Esophagus (tissue), 2 donors: ENCODE measurements at places on chromosomes 6 and 20. TPM values are rescaled to one million over a fixed set of nuclear protein-coding genes. Genes with fewer than 3 reads are reported as not detected.

The TAP2 gene
- polyA plus RNA-seq, result 40.5 TPM

The CCDC170 gene
- polyA plus RNA-seq, result 0.02 TPM

The TMEM242 gene
- polyA plus RNA-seq, result 5.4 TPM

The STAU1 gene
- 30.4 TPM for polyA plus RNA-seq

The UBD gene
- polyA plus RNA-seq, result 0.61 TPM

The OLIG3 gene
- 0.02 TPM for polyA plus RNA-seq
